ENCODE measurements at places on chromosomes 2 and 18. TPM values are rescaled to one million over a fixed set of nuclear protein-coding genes. Genes with fewer than 3 reads are reported as not detected.

Gene SERPINB3
- not detected for total RNA-seq

Gene MYO3B
- 0.05 TPM for total RNA-seq

Gene KCNG2
- 0.32 TPM for total RNA-seq

Gene GKN1
- not detected for total RNA-seq

Gene SMPD4
- total RNA-seq: 22.5 TPM

Gene REG3A
- total RNA-seq: not detected

Gene PPIL3
- 19.4 TPM for total RNA-seq

Gene MYOM1
- total RNA-seq: 878 TPM

Gene FAM136A
- 21.3 TPM for total RNA-seq
